Naive B cell (primary cell): ENCODE measurements at places on chromosomes 7 and 10.

DNA sequence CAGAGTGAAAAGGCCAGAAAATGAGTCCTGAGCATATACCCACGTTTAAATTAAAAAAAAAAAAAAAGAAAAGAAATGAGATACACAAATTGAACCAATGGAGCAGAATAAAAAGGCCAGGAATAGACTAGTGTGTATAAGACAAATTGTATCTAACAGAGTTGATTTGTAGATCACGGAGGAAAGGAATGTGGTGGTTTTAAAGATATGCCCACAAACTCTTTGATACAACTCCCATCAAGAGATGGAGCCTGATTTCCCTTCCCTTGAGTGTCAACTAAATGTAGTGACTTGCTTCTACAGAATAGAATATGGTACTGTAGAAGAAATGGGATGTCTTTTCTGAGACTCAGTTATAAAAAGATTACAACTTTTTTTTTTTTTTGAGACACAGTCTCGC, 10.4 kb downstream of the SYPL1 start:
- DNase-seq, result no peak

DNA sequence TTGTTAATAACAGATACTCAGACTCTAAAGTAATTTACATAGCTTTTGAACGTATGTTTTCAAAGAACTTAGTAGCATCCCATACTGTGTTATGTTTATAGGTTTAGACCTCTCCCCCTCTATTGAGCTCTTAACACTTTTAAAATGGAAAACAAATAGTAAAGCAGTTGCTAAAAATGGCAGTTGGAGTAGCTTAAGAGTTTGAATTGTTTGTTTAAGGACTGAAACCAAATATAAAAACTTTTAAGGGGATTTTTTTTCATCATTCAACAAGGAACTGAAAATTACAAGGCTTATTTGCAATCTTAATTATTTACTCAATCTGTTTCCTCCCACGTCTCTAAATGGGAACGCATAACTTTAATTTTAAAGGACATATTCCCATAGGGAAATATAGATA, 1.6 kb upstream of the SPAG6 start:
- no peak for DNase-seq

GRCh38 chr7:92644406-92645113, 54.4 kb upstream of the FAM133B start:
- no peak for DNase-seq

- no peak for DNase-seq
Observed at GRCh38 chr10:22246680-22247391, 29.0 kb upstream of the EBLN1 start.

- DNase-seq, result no peak
Observed at GRCh38 chr10:116783011-116783655, 40.8 kb upstream of the HSPA12A start.

GRCh38 chr7:104106108-104106905, 101.5 kb downstream of the ORC5 start:
- DNase-seq, result no peak

DNA sequence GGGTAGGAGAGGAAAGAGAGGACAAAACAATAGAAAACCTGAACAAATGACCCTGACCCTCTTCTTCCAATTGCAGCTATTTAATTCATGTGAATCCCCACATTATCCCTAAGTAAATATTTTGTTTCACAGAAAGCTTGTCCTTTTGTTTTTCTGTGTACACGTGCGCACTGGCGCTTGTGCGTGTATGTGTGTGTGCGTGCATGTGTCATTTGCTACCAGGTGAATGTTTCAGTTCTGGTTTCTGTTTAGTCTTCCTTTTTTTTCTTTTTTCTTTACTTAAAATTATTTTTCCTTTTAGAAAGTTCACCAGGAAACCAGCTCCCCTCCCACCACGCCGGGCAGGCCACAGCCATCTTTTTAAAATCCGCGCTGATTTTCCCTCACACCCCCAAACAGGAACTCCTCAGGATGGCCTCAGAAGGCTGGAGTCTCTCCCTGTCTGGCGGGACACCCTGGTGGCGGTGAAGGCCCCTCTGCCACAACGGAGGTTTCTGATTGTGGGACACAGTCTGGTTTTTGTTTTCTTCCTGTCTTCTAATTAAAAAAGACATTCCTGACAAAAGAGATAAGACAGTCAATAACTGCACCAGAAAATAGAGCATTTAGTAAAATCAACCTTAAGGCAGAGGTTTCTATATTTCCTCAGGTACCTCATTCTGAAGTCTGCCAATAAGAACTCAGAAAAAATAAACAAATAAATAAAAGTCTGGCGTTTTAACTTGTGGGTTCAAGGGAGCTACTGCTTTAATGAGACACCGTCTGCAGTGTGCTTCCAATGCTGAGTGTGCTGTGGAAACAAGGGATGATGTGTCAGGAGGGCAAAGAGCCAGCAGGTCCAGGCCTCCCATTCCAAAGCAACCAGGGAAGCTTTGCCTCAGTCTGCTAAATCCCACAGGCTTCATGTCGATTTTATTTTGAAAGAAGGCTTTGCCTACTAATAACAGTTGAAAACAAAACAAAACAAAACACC, 17.4 kb downstream of the IRF5 start:
- peak; percentile 64 for DNase-seq

- no peak for DNase-seq
Observed at GRCh38 chr10:104557966-104558365, 83.1 kb upstream of the SORCS3 start.

GRCh38 chr7:156903232-156903909, 10.4 kb upstream of the LMBR1 start:
- no peak for DNase-seq

DNA sequence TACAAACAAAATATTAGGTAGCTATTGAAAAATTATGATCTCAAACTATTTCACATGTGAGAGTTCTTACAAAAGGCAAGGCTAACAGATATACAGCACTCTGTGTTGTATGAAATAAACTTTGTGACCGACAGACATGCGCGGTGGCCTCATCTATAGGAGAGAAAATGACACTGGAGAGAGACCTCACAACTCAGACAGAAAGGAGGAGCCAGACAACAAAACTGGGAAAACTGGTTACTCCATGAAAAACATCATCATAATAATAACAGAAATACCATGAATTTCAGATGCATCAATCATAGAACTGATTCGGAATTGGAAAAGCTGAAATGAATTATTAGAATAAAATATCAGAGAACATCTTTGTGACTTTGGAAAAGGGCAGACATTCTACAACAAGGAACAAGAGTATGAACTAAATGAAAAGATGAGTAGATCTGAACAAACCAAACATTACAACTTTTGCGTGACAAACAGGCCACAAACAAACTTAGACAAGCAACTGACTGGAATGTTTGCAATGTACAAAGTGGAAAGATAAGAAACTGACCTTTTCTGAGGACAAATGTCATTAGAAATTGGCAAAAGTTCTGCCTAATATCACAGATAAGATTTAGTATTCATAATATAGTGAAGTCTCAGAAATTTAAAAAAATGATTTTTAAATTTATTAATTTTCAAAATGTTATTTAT, 69.3 kb downstream of the TNS3 start:
- DNase-seq, result no peak

DNA sequence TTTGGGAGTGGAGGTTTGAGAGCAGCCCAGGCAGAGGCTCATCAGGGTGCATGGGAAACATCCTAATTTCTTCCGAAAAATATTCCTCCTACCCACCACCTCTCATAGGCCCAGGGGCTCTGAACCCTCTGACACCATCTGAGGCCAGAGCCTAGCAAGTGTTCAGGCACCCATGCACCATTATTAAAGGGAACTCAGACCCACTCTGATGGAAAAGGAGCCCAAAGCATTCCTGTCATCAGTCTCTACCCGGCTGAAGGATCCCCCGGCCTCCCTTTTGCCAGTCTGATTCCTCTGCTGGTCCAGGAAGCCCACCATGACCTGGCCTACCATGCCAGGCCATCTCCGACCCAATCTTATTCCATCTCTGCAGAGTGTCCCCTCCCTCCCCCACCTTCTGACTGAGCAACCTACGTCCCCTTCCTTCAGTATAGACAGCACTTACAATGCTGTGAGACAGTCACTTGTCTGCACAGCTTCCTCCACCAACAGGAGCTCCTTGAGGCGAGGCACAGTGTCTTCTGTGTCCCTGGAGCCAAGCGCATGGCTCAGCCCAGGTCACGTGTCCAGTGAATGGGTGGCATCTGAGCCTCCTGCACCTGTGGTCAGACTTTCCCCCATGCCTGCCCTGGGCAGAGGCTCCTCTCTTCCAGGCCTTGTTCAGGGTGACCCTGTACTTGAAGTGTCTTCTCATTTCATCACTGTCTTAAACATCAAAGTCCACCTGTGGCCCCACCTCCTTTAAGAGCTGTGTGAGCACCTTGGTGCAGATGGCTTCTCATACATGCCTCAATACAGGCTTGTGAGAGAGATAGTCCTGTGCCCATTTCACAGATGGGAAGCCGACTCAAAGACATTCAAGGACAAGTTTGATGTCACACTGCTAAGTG, 889 bp upstream of the GPR15LG start:
- no peak for DNase-seq

DNA sequence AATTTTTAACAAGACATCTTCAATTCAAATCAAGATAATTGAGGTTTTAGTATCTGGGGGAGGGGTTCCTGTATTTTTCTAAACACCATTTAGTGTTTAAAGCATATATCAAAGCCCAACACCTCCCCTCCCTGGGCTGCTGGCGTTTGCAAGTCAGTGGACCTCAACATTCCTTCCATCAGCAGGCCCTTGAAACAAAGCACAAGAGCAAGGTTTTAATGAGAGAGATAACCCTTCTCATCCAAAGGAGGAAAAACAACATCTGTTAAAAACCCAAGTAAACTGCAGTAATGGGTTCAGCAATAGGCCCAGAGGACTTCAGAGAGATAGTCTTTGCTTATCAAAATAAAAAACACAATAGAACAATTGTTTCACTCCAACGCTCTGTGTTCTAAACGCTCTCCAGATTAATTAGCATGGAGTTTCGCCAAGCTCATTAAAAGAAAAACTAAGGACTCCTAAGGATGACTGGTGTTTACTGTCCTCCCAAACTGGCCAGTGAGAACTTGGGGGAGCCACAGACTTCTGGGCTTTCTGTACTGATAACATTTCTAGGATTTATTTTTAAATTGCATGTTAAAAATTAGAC, 2.5 kb downstream of the JCAD start:
- no peak for DNase-seq

DNA sequence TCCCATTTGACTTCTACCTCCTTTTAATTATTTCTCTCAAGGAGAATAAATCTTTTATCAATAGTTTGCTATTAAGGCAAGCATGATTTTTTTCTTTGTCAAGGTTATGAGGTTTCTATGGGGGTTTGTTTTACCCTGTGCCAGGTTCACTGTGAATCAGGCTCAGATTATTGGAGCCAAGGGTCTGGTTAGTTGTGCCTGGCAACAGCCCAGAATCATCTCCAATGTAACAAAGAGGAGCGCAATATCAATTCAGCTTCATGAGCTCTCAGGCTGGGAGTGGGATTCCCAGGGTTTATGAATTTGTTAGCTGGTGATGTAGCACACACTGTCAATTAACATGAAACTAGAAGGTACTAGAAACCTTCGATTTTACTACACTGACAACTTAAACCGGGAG, 73.2 kb downstream of the AASS start:
- DNase-seq, result no peak

DNA sequence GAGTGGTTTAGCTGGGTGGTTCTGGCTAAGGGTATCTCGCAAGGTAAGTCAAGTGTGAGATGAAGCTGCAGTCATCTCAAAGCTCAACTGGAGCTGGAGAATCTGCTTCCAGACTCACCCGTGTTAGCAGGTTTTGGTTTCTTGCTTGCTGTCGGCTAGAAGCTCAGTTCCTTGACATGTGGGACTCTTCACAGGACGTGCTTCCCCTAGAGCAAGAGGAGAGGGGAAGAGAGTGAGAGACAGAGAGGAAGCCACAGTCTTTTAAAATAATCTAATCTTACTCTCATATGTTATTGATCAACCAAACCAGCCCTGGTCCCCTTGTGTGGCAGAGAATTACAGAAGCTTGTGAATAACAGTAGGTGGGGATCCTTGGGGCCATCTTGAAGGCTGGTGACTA, 199.5 kb downstream of the REEP3 start:
- no peak for DNase-seq

- DNase-seq, result no peak
Observed at GRCh38 chr7:21377545-21377944, 50.3 kb upstream of the SP4 start.

DNA sequence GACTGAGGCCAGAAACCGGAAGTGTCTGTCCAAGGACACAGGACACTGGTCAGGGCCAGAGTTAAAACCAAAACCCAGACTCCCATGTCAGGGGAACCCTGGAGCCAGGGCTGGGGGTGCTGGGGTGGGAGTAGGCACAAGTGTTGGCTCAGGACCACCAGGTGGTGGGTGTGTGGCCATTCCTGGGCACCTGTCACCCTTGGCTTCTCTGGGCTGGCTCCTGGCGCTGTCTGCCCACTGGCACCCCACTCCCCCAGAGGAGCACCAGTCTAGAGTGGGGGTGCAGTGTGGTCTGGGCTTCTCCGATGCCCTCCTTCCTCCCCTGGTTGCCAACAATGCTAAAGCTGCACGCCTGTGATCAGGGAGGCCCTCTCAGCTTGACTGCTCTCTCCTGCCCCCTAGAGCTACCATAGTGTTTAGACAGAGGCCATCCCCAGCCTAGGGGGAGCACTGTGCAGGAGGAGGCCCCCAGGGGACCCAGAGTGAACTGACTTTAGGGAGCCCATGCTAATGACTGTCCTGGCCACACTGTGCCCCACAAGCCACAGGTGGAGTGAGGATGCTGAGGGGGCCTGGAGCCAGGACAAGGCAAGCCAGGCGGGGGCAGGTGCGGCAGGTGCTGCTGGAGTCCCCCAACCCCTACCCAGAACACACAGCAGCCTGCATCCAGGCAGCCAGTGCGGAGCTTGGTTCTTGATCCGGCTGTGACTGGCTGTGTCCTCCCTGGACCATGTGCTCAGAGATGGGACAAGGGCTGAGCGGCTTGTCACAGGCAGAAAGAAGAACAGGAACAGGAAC, 11.0 kb downstream of the RASGEF1A start:
- no peak for DNase-seq

GRCh38 chr7:25180946-25181345, 47.3 kb downstream of the NPVF start:
- no peak for DNase-seq

DNA sequence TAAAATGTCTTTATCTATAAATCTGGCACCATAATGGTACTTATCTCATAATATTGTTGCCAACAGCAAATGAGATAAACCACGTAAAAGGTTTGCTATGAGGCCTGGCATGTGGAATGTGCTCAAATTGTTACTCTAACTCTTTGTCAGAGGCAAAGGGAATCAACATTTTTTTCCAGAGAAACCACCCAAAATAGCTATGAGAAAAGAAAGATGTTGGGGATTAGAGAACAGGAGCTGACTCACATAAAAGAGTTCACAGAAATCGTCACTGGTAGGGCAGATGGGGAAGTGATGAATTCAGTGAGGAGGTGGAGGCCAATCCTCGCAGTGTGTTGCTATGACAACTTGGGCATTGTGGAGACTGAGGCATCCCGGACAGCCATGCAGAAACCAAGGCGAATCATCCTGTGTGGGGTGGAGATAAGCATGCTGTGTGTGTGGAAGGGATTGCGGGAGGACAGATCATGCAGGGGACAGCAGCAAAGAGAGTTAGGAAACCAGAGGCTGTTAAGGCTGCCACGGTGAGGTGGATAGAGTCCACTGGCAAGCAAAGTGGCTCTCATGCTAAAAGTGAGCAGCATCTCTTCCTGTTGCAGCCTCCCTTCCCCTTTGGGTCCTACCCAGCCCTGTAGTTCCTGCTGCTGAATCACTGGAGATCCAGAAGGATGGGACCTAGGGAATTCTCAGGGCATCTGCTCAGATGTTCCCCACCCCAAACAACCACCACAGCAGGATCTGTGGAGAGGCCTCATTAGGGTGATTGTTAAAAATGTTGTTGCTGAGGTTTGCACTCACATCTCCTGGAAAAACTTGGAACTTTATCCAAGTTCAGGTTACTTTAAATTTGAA, 103.9 kb downstream of the CUBN start:
- no peak for DNase-seq
